Mucosa of descending colon (tissue), 3 donors: ENCODE measurements at places on chromosomes 12 and 14. TPM values are rescaled to one million over a fixed set of nuclear protein-coding genes. Genes with fewer than 3 reads are reported as not detected.

MUCL1 gene
- total RNA-seq: not detected

PTHLH gene
- total RNA-seq: 2.2 TPM

C12orf50 gene
- not detected for total RNA-seq

KRT72 gene
- not detected for total RNA-seq

OAS2 gene
- total RNA-seq: 5.5 TPM

RNF212B gene
- total RNA-seq: not detected

SELPLG gene
- total RNA-seq: 6.0 TPM

KRT85 gene
- not detected for total RNA-seq

CLEC2A gene
- total RNA-seq: not detected

DNA sequence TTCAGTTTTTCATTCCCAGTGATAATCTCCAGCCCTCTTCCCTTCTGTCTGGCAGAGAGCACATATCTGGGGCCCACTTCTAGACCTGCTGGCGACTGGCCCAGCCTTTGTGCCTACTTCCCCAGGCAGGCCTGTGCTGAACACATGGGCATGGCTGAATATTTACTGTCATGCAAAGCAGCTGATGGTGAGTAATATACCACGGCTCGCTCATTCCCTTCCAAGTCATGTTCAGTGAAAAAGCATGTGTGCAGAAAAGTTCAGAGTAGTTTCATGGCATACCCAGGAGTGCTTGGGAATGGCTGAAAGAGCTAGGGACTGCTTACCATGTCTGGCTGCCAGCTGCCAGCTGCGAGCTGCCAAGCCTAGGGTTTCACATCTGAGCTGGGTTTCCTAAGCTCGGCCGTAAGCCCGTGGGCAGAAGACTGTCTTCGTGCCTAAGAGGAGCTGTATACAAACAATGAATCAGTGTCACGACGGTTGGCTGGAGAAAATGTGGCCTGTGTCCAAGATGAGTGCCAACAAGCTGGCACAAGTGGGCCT lies 179.9 kb upstream of the PELI2 start:
- DNase-seq: no peak

DNA sequence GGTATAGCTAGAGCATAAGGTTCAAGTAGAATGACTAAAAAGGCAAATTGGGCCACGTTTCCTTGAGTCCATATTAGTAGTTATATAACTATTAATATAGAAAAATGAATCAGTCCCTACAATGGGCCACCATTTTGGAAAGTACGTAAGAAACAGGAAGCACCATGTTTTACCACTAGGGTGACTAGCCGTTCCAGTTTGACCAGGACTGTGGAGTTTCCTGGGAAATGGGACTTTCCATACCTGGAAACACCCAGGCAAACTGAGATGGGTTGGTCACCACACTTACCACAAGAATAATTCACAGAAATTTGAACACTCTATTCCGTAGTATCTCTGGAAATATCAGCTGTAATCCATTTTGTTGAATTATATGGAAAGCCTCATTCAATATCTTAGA lies 2.1 kb upstream of the MAGOHB start:
- DNase-seq: no peak

DNA sequence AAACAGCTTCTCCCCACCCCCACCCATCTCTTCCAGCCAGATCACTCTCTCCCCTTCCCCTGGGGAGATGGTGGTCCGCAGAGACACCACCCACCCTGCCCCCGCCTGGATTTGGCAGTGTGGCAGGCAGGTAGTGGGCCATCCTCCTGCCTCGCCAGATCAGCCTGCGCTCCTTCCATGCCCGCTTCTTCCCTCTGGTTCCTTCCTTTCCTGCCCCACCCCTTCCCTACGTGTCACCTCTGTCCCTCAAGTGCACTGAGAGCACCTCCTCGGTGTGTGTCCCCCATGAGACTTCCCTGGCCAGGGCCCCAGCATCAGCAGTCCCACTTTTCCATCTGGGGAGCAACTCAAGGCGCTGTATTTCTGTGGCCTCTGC lies 632 bp downstream of the NYNRIN start:
- peak; percentile 56 for DNase-seq

DNA sequence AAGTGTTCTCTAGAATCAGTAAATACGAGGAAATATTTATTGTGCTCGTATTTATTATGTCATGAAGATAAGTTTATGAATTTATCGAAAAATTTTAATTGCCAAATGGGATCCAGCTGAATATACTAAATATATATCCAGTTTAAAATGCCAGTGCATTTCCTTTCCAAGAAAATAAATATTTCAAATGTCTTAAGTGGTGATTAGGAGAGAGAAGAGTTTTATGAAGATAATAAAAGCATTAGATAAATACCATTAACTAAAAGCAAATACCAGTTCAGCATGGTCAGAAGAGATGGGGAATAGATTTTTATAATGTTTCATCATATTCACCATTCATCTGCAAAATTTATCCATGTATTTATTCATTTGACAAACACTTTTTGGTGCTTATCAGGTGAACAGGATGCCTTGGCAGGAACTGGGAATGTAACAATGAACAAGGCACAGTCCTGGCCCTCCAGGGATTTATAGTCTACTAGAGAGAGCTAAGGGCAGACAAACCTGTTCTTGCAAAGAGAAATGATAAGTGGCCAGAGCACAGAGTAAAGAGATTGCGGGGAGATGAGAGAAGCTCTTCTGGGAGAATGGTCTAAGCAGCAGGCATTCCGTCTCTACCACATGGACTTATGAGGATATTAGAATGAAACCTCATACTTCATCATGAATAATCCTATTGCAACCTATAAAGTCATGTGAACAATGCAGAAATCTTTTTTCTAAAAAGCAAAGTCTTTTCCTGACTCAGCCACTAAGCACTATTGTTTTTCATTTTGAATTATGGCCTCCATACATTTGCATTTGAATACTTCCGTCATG lies 143.7 kb upstream of the ABCD2 start:
- DNase-seq: no peak

GRCh38 chr14:63993992-63994391 lies 141.2 kb downstream of the SYNE2 start:
- peak; percentile 4 for DNase-seq

- DNase-seq: no peak
Observed at GRCh38 chr12:23795494-23795893, 154.0 kb downstream of the SOX5 start.

- DNase-seq: peak; percentile 64
Observed at GRCh38 chr12:50050410-50051098, 6.8 kb upstream of the ASIC1 start.

GRCh38 chr12:57222286-57223190 lies 5.9 kb downstream of the NXPH4 start:
- DNase-seq: no peak

DNA sequence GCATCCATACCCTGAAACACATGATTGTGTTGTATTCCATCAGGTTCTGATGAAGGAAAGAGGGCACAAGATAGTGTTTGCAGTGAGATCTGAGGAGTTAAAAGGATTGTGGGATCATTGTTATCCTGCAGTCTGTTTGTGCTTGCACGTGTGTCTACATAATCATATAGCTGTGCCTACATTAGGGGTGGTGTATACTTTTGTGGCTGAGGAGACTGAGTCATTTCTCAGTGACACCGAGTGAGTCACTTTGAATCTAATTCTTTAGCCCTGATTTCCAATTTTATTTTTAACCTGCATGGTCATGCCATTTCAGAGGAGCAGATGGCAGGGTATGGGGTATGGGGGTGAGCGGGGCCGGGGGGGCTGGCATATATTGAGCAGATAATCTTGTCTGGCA lies 133.2 kb downstream of the ANO4 start:
- DNase-seq: no peak

GRCh38 chr14:49820176-49820575 lies 32.4 kb downstream of the NEMF start:
- no peak for DNase-seq

GRCh38 chr14:99199846-99200653 lies 71.9 kb downstream of the BCL11B start:
- no peak for DNase-seq

DNA sequence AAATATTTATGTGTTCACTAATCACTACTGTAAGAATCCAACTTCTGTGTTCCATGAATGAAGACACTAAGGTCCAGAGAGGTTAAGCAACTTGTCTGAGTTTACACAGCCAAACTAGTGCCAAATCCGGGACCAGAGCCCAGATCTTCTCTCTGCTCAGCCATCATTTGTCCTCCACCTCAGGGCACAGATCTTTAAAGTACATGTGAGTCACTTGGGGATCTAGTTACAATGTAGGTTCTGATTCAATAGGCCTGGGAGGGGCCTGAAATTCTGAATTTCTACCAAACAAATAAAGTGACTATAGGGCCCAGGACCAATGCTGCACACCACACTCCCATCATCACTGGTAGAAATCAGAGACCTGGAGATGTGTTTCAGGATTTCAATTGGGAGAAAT lies 162.9 kb downstream of the GXYLT1 start:
- no peak for DNase-seq

- DNase-seq: no peak
Observed at GRCh38 chr12:19120795-19121194, 8.7 kb upstream of the PLEKHA5 start.

DNA sequence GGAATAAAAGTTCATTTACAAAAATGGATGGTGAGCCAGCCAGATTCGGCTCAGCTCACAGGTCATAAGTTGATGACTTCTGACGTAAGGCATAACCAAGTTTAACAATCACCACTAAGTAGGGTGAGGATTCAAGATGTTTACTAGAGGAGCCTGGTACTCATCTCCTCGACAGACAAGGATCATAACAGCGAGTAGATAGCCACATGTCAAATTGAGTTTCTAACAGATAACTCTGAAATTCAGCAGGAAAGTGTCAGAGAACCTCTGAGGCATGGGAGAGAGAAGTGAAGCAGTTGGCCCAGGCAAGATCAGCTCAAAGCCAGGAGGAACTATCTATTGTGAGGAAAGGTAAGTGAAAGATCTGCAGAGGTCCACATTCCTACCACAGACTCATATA lies 208.7 kb downstream of the NELL2 start:
- no peak for DNase-seq

DNA sequence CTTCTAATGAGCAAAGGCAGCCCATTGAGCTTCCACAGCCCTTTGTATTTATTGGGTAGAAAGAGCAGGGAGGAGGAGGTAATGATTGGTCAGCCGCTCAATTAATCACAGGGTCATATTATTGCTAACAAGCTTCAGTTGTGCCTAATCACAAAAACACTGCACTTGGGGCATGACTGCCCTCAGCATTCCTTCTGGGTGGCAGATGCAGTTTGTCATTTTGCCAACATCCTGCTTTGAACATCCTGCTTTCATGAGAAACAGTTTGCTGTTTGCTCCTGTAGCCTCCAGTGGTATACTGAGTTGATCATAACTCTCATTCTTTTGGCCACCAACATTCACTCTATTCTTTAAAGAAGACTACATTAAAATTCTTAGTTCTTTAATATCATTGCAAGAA lies 462.9 kb upstream of the MIS18BP1 start:
- DNase-seq: no peak

- DNase-seq: no peak
Observed at GRCh38 chr12:124554429-124555029, 12.9 kb downstream of the NCOR2 start.

- no peak for DNase-seq
Observed at GRCh38 chr14:84006643-84007155, 1523.2 kb upstream of the FLRT2 start.

DNA sequence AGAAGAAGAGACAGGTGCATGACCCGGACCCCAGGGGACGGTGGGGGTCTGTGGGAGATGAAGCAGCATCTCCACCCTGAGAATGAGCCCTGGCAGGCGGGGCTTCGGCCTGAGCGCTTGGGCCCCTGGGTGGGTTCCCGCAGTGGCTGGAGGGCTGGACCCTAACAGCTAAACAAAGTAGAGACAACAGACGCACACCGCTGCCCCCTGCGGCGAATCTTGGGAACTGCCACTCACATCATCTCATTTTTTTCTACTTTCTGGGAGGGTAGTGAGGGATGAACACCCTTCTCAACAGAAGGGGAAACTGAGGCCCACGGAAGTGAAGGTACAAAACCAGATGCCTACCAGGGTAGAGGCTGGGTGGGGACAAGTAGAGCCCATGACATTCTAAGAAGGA lies 104.7 kb downstream of the RFLNA start:
- DNase-seq: no peak

- DNase-seq: no peak
Observed at GRCh38 chr14:65084554-65085505, 17.5 kb downstream of the MAX start.

DNA sequence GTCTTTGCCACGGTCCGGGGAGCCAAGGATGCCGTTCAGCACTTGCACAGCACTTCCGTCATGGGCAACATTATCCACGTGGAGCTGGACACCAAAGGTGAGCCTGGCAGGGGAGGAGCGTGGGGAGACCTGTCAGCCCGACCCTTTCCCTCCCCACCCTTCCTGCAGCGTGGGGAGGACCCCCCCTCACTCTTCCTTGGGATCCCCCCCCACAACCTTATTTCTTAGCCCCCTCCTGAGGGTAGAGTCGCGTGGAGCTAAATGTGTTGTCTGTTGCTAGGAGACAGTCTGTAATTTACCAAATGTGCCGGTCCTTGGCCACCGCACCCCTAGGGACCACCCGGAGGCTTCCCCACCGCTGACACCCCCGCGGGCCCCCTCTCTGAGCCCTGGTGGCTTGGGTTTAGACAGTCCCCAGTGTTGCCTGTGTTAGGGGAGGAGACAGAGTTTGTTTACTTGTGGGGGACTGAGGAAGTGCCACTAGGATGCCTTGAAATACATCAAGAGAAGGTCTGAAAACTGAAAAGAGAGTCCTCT lies 2.3 kb downstream of the SETD1B start:
- no peak for DNase-seq

DNA sequence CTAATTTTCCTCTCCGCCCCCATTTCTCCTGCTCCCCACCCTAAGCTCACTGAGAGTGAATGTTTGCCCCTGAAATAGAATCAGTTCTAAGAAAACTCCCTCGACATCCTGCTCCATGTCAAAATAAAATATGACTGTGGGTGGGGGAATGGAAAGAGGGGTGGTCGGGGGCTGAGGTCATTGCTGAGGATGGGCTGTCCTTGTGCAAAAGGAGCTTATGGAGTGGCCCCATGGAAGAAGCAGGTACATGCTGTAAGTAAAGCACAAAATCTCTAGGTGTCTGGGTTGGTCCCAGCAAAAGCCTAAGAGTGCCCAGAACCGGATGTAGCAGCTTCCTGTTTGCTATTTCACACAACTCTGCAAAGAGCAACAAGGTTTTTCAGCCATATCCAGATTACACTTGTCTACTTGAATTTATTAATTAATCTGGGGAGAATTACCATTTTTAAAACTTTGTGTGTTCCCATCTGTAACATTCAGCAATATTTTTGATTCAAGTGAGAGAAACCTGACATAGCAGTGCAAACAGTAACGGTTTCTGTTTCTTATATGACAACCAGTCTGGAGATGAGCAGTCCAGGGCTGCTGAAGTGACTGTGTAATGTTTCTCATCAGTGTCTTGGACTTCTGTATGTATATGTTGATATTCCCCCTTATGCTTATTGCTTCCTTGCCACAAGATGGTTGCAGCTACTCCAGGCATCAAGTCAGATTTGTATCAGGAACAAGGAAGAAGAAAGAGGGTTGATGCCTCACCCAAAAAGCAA lies 40.4 kb upstream of the GZMB start:
- peak; percentile 34 for DNase-seq
